ENCODE measurements at places on chromosomes 3 and 15.

DNA sequence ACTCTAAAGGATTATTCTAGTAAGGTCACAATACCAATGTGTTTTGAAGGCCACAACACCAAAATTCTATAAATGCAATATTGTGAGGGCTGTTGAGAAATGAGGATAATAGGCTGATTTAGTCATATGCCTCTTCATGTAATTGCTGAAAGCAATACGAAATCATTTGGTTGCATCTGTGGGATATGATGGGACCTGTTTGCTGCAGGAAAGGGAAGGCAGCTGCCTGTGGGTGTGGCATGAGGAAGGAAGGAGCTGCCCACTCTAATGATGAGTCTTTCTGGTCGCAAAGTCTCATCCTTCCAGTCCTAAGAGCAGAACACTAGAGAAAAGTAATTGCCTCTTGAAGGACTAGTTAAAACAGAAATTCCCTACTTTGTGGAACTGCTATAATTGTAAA, 245.3 kb upstream of the ZPLD1 start:
- no peak for DNase-seq

DNA sequence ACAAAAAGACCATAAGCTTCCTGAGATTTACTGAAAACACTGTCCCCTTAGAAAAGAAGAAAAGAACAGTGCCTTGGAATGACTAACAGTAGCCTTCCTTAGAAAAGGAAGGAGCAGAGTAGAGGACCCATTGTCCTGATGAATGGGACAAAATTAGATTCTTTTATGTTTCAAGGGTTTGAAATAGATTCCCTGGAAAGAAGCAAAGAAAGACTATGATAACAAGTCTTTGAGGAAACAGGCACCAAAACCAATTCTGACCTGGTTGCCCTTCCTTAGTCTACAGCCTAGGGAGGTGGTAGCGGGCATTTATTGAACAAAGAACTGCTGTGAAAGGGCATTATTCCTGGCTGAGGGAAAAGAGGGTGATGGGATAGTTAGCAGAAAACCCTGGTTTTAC, 1024.8 kb downstream of the TBL1XR1 start:
- DNase-seq = no peak

- no peak for DNase-seq
Observed at GRCh38 chr3:27615555-27615954, 106.6 kb downstream of the EOMES start.

GRCh38 chr3:174192471-174192870, 666.7 kb upstream of the NAALADL2 start:
- no peak for DNase-seq

GRCh38 chr3:152638707-152639450, 196.1 kb upstream of the P2RY1 start:
- no peak for DNase-seq

DNA sequence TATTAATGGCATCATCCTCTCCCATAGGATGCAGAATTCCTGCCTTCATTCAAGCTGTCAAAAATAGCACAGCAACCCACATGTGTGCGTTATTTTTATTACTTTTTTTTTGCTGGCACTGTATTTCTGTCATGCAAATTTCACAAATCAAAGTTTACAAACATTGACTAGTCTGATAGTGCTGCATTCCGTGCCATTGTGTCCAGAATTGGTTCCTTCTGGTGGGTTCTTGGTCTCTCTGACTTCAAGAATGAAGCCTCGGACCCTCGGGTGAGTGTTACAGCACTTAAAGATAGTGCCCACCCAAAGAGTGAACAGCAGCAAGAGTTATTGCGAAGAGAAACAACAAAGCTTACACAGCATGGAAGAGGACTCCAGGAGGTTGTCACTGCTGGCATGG, 490.2 kb downstream of the GABRG3 start:
- DNase-seq = no peak
